ENCODE measurements at places on chromosomes 11 and 22.
A peak's percentile ranks its signal among the peaks of the same experiment; 100 is the strongest.

DNA sequence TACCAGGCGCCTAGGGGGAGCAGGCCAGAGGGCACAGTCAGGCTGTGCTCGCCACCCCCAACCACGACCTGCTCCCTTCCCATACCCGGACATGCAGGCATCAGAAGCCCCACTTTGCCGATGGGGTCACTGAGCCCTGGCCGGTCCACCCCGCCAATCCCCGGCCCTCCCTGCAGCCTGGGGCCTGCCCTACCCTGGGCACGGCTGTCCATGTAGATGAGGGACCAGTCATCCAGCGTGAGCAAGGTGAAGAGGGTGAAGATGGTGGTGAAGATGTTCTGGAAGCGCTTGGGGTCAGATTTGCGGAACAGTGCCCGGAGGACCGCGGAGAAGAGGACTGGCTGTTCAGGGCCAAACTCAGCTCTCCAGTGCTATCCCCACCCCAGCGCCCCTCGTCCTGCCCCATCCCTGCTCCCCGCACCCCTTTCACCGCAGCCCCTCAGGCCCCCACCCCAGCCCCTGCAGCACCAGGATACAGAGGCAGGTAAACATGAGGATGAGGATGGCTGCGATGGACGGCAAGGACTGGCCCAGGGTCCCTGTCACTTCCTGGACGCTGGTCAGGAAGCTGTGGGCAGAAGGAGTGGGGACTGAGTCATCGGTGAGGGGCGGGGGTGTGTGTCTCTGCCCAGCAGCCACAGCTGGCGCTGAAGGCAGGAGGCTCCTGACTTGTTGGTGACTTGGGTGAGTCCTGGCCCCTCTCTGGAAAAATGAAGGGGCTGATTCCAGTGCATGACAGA is 5.5 kb downstream of the CATSPER1 start:
- DNase-seq: peak; percentile 79

DNA sequence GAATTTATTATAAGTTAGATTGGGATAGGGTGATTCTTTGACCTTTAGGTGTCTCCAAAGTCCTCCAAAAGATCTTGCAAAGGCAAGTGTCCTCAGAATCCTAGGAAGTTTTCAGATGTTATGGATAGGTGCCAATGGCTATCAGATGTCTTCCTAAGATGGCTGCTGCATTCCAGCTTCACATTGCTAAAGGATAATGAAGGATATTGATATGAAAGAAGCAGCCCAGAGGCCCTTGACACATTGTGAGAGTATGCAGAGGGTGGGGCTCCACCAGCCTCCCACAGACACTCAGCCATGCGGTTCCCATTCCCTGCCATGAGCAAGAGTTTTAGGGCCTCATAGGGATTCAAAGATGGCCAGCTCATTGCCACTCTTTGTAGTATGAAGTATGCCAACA is 22.3 kb upstream of the GLYATL2 start:
- DNase-seq: peak; percentile 14

DNA sequence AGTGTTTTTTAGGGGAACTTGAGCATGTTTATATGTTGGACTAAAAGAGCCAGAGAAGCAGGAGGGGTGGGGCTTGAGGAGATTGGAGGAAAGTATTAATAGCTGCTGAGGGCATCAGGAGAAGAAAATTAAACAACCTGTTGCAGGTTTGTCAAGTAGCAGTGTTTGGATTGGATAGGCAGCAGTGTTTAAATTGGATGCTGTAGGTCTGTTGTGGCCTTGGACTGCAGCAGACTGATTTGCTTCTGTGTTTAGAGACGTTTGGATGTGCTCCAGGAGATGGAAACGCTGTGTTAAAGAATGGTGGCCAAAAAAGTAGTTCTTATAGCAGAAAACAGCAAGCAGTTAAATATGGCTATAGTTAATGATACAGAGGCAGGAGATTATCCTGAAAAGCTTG is 5.7 kb downstream of the EIF3L start:
- no peak for DNase-seq

GRCh38 chr11:43555816-43556611 is 124.5 kb upstream of the HSD17B12 start:
- DNase-seq: peak; percentile 58

DNA sequence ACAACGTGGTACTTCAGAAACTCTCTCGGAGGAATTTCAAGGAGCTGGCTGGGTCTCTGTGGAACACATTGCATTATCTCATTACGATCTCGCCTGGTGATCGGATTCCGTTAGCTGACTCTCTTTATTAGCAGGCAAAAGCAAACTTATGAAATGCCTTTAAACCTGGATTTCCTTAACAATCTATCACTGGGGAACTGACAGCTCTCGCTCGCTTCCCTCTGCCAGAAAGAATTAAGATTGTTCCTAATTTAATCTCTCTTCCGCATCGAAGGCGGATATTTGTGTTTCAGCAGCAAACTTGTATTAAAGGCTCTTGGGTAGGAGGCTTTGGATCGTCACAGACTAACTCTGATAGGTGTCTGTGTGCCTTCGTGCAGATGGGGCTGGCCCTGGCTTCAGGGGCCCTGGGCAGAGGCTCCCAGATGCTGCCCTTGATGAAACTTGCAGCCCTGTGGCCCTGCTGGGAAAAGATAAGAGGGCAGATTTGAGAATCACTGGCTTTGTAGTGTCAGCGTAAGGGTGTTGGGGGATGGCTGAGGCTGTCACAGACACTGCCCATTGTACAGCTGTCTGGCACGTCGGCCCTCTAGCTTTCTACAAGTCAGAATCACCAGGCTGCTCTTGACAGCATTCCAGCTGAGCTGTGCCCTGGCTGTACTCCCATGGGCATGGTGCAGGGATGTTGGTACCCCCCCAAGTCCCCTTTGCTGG is 162.2 kb upstream of the NECTIN1 start:
- no peak for DNase-seq

DNA sequence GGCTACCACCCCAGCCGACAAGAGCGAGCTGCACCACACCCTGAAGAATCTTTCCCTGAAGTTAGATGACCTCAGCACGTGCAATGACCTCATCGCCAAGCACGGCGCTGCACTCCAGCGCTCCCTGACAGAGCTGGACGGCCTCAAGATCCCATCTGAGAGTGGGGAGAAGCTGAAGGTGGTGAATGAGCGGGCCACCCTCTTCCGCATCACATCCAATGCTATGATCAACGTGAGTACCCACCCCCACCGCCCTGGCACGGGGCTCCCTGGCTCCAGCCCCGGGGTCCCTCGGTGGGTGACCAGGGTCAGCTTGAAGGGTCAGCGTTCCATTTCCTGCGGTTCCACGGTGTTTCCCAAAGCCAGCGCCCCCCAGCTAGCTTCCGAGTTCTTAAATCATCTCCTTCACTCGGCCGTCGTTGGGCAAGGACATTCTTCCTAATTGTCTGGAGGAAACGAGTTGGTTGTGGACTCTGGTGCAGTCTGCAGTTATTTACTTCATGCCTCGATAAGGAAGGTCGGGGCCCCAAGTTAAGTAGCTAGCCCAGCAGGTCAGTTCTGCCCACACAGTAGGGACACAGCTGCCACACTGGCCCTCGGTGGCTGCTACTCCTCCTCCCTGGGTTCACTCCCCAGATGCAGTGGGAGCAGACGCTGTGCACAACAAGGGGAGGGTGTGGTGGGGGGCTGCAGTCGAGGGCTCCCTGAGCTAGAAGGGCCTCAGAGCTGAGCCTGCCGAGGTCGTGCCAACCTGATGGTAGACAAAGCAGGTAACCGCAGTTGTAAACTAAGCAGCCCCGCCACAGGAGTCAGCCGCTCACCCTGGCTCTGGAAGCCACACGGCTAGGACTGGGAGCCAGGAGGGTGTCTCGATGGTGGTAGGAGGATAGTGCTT is 97.9 kb downstream of the MORC2 start:
- no peak for DNase-seq
